Activated T-cell treated with anti-CD3 and anti-CD28 coated beads, Interleukin-2, amount 50 U/mL, for 1 hour (primary cell): ENCODE measurements at places on chromosomes 16 and 17.

DNA sequence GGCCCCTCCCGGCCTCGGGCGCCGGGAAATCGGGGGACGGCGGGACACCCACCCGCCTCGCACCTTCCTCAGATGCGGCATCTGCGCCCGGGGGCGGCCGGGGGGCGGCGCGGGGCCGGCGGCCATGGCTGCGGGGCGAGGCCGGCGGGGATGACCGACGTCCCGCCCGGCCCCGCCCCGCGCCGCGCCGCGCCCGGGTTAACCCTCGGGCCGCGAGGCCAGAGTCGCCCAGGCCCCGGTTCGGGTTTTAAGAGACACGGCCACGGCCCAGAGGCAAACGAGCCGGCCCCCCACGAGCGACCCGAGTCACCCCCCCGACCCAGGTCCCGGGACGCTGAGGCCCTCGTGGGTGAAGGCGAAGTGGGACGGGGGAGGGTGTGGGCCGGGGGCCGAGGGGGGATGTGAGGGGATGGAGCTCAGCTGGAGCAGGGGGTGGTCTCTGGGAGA lies at the start of gene RGS11:
Gene RGS11 (minus strand): TSS at position 159 of the 447 bp plus-strand sequence. CDS start 33 bp downstream, at position 126.
- no peak for DNase-seq

GRCh38 chr17:71477356-71477755 lies 643.5 kb upstream of the SOX9 start:
- DNase-seq, result no peak

DNA sequence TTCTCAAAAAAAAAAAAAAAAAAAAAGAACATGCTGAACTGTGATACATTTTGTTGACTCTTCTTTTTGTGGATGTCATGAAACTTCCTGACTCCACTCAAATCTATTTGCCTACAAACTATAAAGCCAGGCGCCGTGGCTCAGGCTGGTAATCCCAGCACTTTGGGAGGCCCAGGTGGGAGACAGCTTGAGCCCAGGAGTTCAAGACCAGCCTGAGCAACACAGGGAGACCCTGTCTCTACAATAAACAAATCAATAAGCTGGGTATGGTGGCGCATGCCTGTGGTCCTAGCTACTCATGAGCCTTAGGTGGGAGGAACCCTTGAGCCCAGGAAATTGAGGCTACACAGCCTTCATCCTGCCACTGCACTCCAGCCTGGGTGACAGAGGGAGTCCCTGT lies 1.5 kb upstream of the NT5C start:
- DNase-seq, result no peak

DNA sequence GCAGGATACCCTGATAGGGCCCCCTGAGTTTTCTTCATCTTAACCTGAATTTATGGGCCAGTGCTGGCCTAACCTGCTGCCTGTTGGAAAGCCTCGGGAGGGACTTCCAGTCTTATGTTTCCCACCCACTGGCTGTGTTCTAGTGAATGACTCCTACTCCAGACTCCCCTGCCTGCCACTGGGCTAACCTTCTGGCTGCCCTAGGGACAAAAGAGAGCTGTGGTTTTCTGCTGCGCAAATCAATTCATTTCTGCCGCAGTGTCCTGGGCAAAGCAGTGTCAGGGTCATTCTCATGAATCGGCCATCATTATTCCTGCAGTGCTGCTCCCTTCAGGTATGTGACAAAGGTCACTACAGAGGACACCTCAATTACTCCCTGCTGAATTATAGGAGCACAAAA lies 386.2 kb downstream of the UTP18 start:
- no peak for DNase-seq

DNA sequence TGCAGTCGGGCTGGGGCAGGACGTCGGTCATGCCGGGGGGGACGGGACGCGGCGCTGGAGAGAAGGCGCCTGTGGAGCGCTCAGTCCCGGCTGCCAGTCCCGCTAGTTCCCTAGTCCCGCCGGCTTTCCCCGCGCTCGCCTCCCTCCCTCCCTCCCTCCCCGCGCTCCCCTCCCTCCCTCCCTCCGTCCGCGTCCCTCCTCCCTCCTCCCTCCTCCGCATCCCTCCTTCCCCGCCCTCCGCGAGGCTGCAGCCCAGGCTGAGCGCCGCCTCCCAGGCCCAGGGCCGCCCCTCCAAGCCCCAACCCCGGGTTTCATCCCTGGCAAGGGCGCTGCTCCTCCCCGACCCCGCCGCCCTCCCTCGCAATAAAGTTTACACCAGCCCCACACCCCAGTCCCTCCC lies 34.8 kb downstream of the TIMM22 start:
- no peak for DNase-seq

GRCh38 chr16:68707340-68708152 lies 29.5 kb upstream of the CDH1 start:
- no peak for DNase-seq

DNA sequence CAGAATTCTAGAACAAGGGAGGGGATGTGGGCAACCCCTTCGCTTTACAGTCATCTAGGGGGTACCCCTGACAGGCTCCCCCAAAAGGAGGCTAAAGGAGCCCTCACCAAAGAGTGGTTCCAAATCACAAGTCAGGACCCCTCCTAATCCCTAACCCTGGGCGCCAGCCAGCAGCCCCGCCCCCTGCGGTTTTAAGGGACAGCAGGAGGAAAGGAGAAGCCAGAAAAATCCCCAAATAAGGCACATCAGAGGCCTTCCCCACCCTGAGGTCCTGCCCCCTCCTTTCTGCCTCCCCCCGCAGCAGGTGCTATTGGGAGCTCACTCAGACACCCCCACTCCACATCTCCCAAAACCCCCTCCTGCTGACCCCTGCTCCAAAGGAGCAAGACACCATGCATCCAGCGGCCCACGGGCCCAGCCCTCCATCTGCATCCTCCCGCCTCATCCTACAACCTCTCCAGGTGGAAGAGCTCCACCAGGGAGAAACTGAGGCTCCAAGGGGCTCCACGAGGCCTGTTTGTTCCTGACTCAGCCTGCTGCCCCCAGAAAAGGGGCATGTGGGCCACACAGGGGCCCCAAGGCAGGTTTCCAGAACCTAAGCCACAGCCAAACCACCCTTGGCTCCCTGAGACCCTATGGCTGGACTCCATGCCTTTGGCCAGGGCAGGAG lies 93.5 kb downstream of the GOSR1 start:
- no peak for DNase-seq

- DNase-seq, result no peak
Measured at GRCh38 chr16:13795131-13795530, 124.8 kb upstream of the ERCC4 start.

- no peak for DNase-seq
Measured at GRCh38 chr16:16780588-16780987, 401.6 kb downstream of the NPIPA7 start.

GRCh38 chr17:75069783-75070182 lies 18.0 kb upstream of the SLC16A5 start:
- DNase-seq, result no peak

- no peak for DNase-seq
Measured at GRCh38 chr17:68954146-68954896, 871 bp downstream of the ABCA8 start.

DNA sequence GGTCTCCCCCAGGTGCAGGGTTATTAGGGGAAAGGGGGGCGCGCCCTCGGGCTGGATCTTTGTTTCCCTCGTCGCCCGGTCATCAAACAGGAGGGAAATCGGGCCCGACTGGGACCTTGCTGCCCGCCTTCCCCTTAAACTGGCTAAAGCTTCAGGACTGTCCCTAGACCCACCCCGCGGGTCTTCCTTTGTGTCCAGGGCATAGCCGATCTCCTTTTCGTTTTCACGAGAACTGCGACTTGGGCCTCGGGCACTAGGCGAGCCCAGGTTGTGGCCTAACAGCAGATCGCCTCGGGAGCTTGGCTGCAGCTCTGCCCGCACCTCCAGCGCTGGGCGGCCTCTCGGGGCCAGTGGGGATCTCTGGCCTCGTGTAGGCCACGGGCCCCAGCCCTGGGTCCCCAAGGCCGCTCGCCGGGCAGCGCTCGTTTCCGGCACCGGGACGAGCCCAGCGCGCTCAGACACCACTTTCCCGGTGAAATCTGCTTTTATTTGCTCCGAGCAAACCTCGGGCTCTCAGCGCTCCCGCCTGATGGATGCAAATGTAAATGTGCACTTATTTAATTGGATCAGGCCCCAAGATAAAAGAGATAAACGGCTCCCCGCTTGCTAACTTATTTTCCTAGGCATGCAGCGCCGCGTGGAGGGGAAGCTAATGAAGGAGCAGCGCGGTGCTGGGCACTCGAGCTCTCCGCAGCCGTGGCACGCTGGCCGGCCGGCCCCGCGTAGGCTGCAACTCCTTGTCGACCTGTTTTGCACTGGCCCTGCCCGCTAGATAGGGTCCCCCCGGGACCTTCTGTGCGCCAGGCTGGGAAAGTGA lies 7.8 kb downstream of the IRX5 start:
- DNase-seq, result no peak

DNA sequence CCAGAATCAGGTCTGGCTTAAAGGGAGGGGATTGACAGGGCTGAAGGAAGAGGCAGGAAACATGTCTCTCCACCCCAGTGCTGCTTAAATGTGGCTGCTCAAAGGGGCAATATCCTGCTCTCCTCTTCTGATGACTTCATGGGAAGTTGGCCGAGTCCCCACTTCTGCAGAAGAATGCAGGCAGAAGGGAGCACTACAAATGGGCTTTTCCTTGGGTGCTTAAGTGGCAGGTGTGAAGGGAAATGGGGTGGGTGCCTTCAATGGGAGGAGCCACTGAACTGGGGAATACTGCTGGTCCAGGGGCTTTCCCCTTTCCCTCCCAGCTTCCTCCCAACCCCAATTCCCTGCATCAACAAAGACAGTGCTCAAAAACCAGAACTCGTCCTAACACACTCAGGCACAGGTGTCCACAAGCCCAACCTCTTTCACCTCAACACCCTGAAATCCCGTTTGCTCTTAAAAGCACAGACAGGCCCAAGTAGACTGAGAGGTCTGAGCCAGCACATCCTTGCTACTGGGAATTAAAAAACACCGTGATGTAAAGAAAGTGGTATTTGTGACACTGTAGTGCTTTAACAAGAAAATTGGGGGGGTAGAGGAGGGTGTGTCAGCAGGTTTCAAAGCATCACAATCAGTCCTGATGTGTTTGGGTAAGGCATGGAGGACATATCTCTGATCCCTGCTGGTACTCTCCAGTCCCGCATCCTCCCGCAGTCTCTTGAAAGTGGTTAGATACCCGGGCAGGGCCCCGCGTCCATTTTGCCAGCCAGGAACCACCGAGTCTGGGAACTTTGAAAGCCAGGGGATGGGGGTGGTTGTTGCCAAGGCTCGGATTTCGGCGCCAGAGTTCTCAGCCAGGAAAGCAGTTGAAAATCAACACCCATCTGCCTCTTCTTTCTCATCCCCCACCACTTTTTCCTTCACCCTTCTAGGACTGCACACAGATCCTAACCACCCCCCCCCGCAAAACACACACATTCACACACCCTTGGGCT lies 1.6 kb downstream of the CA10 start:
- DNase-seq, result no peak

GRCh38 chr17:15951368-15952047 lies 6.6 kb downstream of the ADORA2B start:
- DNase-seq, result no peak

- no peak for DNase-seq
Measured at GRCh38 chr16:65739518-65739917, 617.7 kb upstream of the CDH11 start.

DNA sequence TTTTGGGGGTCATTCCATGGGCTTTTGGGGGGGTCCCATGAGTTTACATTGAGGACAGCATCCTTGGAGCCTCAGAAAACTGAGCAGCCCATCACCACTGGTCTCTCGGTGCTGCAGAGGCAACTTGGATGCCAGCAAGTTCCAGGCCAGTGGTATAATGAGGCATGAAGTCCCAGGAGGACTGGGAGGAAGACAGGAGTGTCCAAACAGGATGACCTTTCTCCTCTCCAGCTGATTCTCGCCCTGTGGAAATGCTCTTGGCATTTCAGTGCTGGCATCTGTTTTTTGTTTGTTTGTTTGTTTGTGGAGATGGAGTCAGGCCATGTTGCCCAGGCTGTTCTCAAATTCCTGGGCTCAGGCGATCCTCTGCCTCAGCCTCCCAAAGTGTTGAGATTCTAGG lies 347.6 kb downstream of the SNX29 start:
- no peak for DNase-seq

- no peak for DNase-seq
Measured at GRCh38 chr17:1446201-1446600, 9.8 kb downstream of the CRK start.

- no peak for DNase-seq
Measured at GRCh38 chr16:27922433-27922832, 141.1 kb downstream of the GSG1L start.

DNA sequence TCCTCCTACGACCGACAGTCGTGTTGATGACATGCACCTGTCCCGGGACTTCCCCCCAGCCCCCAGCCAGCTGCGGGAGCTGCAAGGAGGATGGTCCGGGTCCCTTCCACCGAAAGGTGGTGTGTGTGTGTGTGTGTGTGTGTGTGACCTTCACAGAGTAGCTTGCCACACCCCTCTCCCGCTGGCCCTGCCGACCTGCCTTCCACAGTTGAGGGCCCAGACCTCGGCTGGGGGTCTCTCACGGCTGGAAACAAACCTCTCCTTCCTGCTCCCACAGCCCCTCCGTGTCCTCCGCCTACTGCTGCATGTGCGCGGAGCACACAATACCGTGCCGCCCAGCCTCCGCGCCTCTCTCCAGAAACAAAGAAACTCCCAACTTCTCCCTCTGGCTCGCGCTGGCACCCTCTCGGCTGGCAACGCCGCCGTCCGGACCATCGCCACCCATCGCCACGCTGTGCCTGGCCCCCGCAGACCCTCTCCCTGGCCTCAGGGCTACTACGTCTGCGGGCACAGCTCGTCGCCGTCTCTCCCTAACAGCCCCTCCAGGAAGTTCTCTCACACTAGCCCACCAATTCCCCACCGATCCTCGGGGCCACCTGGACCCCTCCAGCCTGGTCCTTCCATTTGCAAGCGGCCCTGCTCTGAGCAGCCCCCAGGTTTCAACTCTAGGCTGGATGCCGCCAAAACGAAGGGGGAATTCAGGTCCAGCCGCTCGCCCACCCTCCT lies 81.2 kb downstream of the TIMM22 start:
- no peak for DNase-seq

DNA sequence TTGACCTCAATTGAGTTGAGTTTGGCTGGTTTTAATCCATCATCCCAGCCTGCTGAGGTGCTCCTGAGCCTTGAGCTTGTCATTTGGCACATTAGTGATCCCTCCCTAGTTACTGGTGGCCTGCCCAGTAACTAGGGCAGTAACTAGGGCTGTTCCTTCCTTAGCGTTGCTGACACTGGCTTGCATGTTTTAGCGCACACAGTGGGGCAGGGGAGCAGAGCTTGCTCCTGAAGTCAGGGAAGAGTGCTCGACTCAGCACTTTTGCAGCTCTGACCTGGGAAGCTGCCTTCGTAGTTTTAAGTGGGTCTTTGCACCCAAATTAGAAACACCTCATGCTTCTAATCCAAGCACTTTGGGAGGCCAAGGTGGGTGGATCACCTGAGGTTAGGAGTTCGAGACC lies 15.7 kb downstream of the CCDC42 start:
- DNase-seq, result no peak

- DNase-seq, result no peak
Measured at GRCh38 chr16:68553186-68553585, 14.1 kb downstream of the ZFP90 start.
